ENCODE measurements at places on chromosomes 3 and 15. TPM values are rescaled to one million over a fixed set of nuclear protein-coding genes. Genes with fewer than 3 reads are reported as not detected.

RTP4 gene
- 23.2 TPM for total RNA-seq

MCTP2 gene
- total RNA-seq, result 46.7 TPM

ACOX2 gene
- not detected for total RNA-seq

CHRD gene
- total RNA-seq, result not detected

PODXL2 gene
- total RNA-seq, result 1.1 TPM

POTEB3 gene
- not detected for total RNA-seq

- DNase-seq, result no peak
- peaks cover 7% of the 10 kb centered on the region for H3K36me3 ChIP-seq
- H3K27me3 ChIP-seq, result no peaks in the 10 kb centered on the region
Measured at GRCh38 chr3:138256022-138256421, 68.9 kb downstream of the ARMC8 start.

DNA sequence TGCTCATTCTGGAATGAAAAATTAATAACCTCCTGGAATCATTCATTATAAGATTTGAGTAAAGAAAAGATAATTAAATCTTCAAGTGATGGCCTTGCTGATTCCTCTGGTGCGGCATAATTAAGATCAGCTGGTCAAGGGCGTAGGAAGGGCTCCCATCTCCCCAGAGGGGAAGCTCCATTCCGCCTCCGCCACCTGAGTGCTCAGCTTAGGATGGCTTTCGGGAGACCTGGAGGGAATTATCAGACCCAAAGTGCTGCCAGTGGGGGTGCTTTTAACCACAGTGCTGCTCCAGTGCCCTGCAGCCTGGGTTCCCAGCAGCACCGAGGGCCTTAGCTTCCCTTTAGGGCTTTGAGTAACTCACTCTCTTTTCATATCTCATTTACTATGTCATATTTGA is 556.6 kb upstream of the RGMA start:
- no peaks in the 10 kb centered on the region for H3K36me3 ChIP-seq
- no peak for DNase-seq
- no peaks in the 10 kb centered on the region for H3K27me3 ChIP-seq
- no peak overlapping the region for H3K4me3 ChIP-seq

DNA sequence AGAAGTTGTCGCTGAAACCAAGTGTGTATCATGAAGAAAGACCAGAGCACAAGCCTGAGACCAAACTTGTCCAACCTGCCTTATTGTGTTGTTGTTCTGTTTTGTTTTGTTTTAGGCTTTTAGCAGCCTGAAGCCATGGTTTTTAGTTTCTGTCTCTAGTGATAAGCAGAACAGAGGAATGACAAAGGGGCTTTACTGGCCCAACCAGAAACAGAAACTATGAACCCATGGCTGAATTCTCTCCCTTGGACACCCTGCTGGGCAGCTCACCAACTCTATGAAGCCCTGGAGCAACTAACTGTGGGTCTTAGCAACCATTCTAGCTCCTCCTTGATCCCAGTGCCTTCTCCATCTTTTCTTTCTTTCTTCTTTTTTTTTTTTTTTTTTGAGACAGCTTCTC is 30.3 kb downstream of the HCLS1 start:
- peaks cover 65% of the 10 kb centered on the region for H3K36me3 ChIP-seq
- no peak for DNase-seq
- no peaks in the 10 kb centered on the region for H3K27me3 ChIP-seq
- no peak overlapping the region for H3K4me3 ChIP-seq

- H3K36me3 ChIP-seq, result peaks cover 84% of the 10 kb centered on the region
- H3K4me3 ChIP-seq, result no peak overlapping the region
- DNase-seq, result no peak
- peak overlapping the region; percentile 86 for H3K27ac ChIP-seq
- peaks cover 78% of the 10 kb centered on the region for H3K4me1 ChIP-seq
Measured at GRCh38 chr3:111603679-111604078, 8.5 kb upstream of the ZBED2 start.

DNA sequence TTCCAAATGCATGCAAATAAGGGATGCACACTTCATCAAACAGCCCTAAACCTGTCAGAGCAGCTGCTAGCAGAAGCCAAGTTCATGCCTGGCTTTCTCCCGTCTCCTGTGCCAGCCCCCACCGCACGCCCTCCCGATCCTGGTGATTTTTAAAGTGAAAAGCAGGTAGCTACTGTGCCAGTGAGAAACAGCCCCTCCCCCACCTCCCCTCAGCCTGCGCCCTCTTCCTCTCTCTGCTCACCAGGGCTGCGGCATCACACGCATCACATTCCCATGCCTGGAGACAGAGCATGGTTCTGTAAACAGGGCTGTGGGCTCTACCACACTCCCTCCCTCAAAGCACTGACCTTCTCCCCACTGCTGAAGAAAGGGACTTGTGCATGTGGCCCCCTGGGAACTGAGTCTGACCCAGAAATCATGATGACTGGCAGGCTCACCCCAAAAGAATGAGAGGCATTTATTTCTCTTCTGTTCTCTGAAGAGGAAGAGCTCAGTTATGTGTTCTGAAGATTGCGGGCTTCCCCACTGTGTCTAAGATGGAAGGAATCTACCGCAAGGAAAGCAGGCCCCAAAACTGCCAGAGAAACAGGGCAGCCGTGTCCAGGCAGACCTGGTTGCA is 14.5 kb upstream of the SLC6A1 start:
- peaks cover 4% of the 10 kb centered on the region for H3K27me3 ChIP-seq
- DNase-seq, result no peak

- H3K27me3 ChIP-seq, result peaks cover 2% of the 10 kb centered on the region
- H3K4me1 ChIP-seq, result peaks cover 23% of the 10 kb centered on the region
- no peak overlapping the region for H3K4me3 ChIP-seq
Measured at GRCh38 chr15:74050556-74051234, 31.7 kb downstream of the GOLGA6A start.

DNA sequence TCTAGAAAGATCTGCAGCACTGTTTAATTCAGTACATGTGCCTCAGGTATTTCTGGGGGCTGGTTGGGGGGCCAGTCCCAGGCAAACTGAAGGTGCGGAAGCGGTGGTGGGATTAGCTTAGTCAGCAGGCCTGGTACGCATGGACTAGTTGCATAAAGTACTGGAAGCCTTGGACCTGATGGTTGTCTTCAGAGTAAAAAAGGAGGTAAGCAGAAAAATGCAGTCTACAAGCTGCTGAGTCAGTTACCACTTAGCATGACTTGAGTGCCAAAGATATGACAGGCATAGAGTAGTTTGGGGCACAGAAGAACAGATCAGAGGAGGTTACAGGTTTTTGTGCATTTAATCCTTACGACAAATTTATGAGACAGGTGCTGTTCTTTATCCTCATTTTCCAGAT is 19.9 kb upstream of the GOLGA8J start:
- no peaks in the 10 kb centered on the region for H3K4me1 ChIP-seq
- no peaks in the 10 kb centered on the region for H3K36me3 ChIP-seq
- H3K27me3 ChIP-seq, result peaks cover 1% of the 10 kb centered on the region
- H3K4me3 ChIP-seq, result no peak overlapping the region
- no peak overlapping the region for H3K27ac ChIP-seq

GRCh38 chr15:99124641-99125040 is 19.8 kb downstream of the SYNM start:
- H3K36me3 ChIP-seq, result no peaks in the 10 kb centered on the region
- H3K27me3 ChIP-seq, result peaks cover 2% of the 10 kb centered on the region
- H3K27ac ChIP-seq, result no peak overlapping the region
- no peak for DNase-seq

- DNase-seq, result no peak
- no peak overlapping the region for H3K27ac ChIP-seq
- no peaks in the 10 kb centered on the region for H3K36me3 ChIP-seq
- H3K4me1 ChIP-seq, result no peaks in the 10 kb centered on the region
- H3K27me3 ChIP-seq, result peaks cover 2% of the 10 kb centered on the region
Measured at GRCh38 chr15:93129702-93130488, 40.9 kb upstream of the RGMA start.

DNA sequence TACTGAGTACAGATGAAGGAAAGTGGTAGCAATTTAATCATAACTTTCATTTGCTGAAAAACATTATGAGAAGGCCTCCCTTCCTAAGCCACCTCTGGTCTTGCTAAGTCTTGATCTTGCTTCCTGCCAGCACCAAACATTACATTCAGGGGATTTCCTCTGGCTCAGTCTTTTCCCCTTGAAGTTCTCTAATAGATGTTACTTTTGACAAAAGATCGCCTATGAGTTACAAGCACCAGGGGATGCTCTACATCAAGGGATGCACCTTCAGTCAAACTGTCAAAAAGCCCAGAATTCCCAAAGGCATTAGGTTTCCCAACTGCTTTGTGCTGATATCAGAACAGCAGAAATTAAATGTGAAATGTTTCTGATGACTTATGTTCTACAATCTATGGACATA is 47.3 kb downstream of the AQP9 start:
- H3K4me3 ChIP-seq, result no peak overlapping the region
- no peak overlapping the region for H3K27ac ChIP-seq
- no peaks in the 10 kb centered on the region for H3K36me3 ChIP-seq
- H3K4me1 ChIP-seq, result no peaks in the 10 kb centered on the region
- DNase-seq, result no peak
- H3K27me3 ChIP-seq, result peaks cover 30% of the 10 kb centered on the region

- no peaks in the 10 kb centered on the region for H3K27me3 ChIP-seq
- H3K4me1 ChIP-seq, result peaks cover 67% of the 10 kb centered on the region
- no peak overlapping the region for H3K4me3 ChIP-seq
- no peak for DNase-seq
- H3K36me3 ChIP-seq, result peaks cover 50% of the 10 kb centered on the region
- peak overlapping the region; percentile 57 for H3K27ac ChIP-seq
Measured at GRCh38 chr15:73571346-73571745, 61.8 kb downstream of the NPTN start.

DNA sequence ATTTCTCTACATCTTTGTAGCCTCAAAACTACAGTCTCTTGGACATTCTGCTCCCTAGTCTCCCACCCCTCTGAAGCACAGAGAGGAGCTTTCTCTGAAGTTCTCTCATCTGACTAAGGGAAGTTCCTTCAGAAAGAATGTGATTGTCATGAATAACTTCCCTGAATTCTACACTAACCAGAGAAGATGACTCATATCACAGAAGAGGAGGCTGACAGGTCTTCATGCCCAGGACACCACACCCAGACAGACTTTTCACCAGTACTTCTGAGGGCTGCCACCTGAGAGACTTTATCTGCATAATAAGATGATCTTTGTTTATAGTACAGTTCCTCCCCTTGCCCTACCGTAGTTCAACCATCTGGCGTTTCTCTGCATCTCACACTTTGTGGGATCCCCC is 52.8 kb downstream of the CDIN1 start:
- peaks cover 4% of the 10 kb centered on the region for H3K36me3 ChIP-seq
- H3K27ac ChIP-seq, result no peak overlapping the region
- DNase-seq, result no peak
- H3K4me1 ChIP-seq, result no peaks in the 10 kb centered on the region
- H3K27me3 ChIP-seq, result no peaks in the 10 kb centered on the region
- H3K4me3 ChIP-seq, result no peak overlapping the region

GRCh38 chr3:160125258-160125657 is 100.0 kb upstream of the C3orf80 start:
- peaks cover 39% of the 10 kb centered on the region for H3K4me1 ChIP-seq
- H3K27me3 ChIP-seq, result peaks cover 10% of the 10 kb centered on the region
- no peak overlapping the region for H3K4me3 ChIP-seq
- no peak for DNase-seq

GRCh38 chr15:74060251-74060650 is 22.1 kb downstream of the GOLGA6A start:
- DNase-seq, result peak; percentile 5
- peaks cover 17% of the 10 kb centered on the region for H3K4me1 ChIP-seq
- H3K4me3 ChIP-seq, result no peak overlapping the region
- H3K27me3 ChIP-seq, result peaks cover 2% of the 10 kb centered on the region
